Activated B cell treated with CpG ODN at 0.5 μM for 24 hours (primary cell): ENCODE measurements at places on chromosomes 5 and 9. TPM values are rescaled to one million over a fixed set of nuclear protein-coding genes. Genes with fewer than 3 reads are reported as not detected.

DNA sequence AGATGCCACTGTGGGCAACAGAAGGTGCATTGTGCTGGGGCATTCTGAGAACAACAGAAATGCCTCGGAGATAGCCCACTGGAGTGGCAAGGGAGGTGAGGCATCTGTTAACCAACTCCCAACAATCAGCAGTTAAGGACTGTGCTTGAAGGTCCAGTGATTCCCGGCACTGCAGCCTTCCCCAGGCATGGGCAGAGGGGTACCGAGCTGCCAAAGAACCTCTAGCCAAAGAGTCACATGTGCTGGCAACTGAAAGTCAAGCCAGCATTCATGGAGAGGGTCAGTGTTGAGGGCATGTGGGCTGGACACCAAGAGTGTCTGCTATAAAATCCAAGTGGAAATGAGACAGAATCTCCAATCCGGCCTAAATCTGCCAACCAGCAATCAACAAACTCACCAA is 149.6 kb downstream of the ASTN2 start:
- no peak for DNase-seq

GRCh38 chr9:89377411-89377810 is 59.1 kb downstream of the SECISBP2 start:
- no peak for DNase-seq

DNA sequence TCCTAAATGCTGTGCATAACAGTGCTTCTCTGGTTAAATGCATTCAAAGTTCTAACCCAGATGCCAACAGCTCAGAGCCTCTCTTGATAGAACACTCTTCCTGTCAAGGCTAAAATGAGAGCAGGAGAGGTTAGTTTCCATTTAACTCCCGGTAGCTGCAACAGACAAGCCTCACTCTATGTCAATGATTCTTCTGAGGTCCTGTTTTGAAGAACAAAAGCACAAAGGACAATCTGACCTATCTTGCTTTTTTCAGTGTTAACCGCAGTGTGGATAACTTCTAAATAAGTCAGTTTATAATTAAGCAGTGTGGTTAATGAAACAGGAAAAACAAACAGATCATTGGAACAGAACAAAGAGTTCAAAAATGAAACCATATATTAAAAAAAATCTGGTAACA is 80.7 kb downstream of the ANKRD55 start:
- DNase-seq = no peak

GRCh38 chr9:8778356-8778755 is 978.8 kb upstream of the DMAC1 start:
- no peak for DNase-seq

DNA sequence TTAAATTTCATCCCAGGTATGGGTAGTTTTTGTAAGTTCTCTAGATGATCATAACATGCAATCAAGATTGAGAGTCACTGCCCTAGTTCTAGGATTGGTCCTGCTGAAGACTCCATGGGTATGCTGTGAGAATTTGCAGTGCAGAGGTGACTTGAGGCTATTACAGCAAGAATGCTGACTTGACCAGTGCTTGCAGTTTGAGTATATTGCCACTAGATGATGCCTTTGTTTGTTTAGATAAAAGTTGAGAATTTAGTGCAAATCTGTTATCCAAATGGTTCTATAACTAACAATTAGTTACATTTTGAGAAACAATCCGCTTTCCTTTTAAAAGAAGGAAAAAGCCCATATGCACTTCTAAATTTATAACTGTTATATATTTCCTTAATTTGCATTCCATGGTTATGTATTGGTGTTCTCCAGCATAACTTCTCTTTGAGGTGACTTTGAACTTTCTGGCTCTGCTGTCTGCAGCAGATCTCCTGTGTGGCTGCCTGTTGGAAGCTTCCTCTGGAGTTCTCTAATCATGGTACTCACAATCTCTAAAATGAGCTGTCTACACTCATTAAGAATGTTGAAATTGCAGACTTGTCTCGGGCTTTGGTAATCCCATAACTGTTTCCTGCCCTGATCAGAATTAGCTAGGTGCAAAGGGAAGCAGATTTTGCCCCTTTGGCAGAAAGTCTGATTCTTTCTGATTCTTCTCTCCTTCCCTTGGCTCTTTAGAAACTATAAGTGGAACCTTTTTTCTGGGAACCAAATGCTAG is 24.9 kb downstream of the MELK start:
- DNase-seq = no peak

DNA sequence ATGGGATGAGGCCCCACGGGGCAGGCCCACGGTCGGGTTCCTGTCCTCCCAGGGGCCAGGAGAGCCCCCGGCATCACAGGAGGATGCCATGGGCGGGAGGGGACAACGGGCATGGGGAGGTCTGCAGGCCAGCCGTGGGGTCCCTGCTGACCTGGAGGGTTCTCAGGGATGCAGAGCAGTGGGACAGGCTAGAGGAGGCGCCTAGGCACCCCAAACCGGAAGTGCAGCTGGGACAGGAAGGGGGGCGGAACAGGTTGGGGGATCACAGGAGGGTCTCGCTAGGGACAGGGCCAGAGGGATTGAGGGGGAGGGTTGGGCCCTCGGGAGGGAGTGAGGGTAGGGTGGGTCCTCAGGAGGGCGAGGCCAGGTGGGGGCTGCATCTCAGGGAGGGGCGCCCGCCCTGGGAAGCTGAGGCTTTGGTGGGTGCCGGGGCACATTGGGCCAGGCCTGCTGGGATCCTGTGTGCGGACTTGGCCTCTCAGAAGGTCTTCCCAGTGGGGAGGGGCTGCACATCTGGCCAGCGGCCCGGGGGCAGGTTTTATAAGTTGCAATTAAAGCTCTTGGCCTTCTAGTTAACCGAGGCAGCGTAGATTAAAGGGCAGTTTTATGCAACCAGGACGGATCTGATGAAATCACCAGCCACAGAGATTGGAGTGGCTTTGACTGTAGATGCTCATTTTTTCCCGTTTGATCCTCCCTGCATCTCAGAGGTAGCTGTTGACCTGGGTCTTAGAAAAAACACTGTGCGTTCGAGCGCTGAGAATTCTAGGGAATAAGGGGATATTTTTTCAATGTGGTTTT is 20.1 kb downstream of the NKD2 start:
- no peak for DNase-seq

GRCh38 chr5:173863359-173863758 is 24.8 kb upstream of the CPEB4 start:
- DNase-seq = no peak

DNA sequence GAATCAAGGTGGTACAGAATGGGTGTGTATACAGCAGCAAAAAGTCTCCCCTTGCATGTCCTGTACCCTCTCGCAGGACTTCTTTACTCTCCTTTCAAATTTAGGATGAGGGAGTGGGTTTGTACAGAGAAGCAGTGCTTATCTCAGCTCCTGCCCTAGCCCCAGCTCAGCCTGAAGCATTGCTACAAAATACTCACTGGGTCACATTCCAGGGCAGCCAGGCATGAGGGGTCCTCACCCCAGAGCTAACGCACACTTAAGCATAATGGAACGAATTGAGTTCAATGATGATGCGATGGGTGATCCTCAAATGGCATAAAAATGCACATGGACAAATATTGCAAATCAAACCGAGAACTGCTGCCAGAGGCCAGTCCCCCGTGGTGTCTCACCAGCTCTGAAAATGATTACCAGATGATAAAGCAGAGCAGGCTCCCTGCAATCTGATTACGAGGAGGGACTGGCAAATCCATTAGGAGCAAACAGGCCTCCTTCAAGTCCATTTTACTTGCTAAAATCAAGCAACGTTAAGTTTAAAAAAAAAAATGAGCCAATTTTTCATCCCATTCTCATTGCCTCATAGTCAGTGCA is 231.6 kb upstream of the TAS2R1 start:
- no peak for DNase-seq

Gene SVEP1
- not detected in 2 replicates for total RNA-seq

GRCh38 chr5:170109059-170110031 is 3.6 kb downstream of the FOXI1 start:
- DNase-seq = no peak

Gene SCGB3A2
- total RNA-seq = not detected in 2 replicates

DNA sequence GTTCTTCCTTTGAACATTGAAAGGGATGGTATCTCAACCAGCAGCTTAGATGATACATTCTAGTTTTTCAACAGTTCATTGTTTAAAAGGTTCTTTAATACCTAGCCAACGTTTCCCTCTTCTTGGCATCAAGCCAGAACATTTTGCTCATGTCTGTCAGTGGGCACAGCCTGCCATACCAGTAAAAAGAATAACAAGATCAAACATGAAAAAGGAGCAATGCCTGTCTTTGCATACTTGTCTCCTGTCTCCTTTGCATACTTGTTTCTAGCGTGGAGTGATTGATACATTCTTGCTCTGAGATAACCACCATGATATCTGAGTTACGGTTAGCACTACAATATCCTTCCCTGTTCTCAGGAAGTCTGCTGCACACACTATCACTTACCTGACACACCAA is 248.6 kb upstream of the DAPK1 start:
- DNase-seq = no peak

- no peak for DNase-seq
Observed at GRCh38 chr9:136955202-136955942, 3.3 kb downstream of the LCN12 start.

DNA sequence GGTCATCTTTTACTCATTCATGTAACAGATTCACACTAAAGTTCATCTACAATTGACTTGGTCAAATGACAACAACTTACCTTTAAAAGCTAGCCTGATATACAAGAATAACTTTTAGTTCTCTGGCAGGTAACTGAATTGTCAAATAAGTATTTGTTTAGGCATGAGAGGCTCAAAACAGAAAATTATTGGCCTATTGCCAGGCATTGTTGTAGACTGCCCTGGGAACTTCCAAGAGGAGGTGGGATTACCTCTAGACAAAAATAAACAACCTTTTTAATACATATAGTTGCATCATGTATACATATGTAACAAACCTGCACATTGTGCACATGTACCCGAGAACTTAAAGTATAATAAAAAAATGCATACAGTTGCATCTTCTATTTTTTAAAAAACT is 18.2 kb upstream of the SLCO4C1 start:
- DNase-seq = no peak

Gene FAXDC2
- total RNA-seq = not detected in 2 replicates

- no peak for DNase-seq
Observed at GRCh38 chr5:93299681-93300308, 281.2 kb downstream of the NR2F1-AS1 start.

DNA sequence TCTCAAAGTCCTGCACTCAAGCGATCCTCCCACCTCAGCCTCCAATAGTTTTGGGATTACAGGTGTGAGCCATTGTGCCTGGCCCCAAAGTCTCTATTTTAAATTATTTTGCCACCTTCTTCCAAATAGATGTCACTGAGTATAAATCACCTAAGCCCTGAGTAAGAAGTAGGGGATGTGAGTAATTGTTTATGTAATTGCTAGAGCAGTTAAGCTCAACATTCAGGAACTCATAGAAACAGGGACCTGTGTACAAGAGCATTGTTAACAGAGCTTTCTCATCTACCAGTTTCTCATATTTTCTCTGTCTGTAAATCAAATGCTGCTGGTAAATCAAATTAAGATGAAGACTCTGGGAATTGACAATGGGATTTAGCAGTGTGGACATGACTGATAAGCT is 26.3 kb downstream of the CDK7 start:
- no peak for DNase-seq
